ENCODE measurements at places on chromosomes 6 and 20.

DNA sequence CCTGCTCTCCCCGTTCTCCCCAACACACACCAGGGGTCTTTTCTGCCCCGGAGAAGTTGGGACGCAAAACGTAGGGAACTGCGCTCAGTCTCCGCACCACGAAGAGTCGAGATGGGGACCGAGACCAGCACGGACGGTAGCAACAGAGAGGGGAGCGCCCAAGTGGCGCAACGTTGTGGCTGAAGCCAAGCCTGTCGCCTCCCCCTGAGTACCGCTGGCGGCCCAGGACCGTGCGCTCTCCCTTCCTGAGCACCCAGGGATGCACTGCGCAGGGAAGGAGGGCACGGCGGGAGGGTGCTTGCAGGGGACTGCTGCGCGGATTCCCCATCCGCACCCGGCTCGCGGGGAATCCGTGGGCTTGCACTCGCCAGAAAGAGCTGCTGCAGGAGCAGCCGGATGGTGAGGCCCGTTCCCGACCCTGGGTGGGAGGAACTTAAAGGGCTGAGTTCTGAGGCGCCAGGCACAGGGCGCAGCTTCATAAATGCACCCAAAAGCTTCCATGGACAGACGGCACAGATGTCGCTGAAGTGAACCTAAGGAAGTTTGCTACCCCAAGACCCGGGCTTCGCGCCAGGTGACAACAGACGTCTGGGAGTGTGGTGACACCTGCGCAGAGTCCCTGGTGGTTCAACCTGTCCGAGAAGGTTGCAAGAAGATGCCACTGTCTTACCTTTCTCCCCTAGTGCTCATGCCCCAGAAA lies 178.7 kb downstream of the TBXT start:
- no peak for DNase-seq

DNA sequence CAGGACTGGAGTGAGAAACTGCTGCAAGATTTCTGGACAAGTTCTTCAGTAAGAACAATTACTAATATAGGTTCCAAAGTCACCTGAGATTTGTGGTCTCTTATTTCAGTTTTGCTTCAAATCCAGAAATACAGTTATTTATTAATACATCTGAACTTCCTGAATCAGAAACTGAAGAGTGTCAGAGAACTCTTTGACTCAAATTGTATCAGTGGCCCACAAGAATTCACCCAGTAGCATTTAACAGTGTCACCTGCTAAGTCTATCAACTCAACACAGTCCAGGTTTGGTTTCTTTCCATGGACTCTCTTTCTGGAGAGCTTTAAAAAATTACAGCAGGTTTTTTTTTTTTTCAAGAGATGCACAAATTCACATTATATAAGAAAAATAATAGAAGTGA lies 18.8 kb upstream of the NHSL1 start:
- DNase-seq, result no peak

GRCh38 chr20:46282669-46283068 lies 25.6 kb downstream of the CDH22 start:
- DNase-seq, result no peak

DNA sequence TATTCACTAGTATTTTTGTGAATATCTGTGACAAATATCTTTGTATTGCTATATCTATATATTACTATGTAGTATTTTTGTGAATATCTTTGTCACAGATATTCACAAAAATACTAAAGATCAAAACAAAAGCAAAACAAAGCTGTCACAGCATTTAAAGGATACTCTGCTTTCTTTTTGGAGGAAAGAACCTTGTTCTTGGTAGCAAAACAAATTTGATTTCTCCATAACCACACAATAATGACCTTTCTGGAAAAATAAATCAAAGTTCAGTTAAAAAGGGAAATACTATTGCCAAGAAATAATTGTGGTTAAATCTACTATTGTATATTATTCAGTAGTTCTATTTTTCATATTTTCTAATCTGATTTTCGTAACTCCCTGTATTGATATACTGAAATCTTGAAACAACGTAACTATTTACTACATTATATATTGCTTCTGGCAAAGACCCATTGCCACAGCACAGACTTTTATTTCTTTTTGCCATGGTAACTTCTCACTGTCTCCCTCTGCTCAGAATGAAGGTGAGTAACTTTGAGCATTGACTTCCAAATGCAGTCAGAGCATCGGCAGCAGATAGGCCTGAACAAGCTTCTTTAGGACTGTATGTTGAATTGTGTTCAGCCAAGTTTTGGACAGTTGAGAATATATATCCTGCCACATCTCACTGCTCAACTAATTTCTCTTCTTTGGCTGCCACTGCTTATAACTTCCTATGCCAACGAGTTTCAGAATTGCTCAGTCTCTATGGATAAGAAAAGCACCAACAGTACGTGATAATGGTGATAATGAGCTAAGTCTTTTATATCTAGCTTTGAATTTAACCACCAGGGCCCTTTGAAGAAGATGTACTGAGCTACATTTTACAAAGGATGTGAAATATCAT lies 1097.2 kb upstream of the GJE1 start:
- DNase-seq, result no peak

DNA sequence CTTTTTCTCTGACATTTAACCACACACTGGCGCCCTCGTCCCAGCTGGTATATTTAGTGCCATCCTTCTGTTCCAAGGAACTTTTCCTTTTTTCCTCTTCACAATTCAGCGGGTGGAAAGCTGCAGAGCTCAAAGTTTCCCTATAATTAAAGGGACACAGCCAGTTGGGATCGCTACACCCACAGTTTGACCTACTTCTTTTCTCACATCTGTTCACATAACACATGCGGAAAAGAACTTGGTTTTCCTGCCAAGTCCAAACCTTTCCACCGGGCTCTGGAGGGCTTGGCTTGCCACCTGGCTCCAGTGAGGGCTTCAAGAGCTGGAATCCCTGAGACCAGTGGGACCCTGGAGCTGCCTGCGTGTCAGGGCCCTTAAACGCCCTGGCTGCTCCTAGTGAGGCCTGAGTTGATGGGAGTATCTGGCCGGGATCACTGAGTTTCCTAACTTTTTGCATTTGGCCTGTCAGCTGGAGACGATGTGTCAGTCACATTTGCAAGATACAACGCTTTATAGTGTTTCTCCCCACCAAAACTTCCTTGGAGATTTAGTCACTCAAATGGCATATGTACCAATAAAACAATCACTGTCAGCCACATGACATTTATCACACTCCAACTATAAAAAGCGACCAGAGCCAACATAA lies 176.0 kb downstream of the SASH1 start:
- DNase-seq, result no peak

DNA sequence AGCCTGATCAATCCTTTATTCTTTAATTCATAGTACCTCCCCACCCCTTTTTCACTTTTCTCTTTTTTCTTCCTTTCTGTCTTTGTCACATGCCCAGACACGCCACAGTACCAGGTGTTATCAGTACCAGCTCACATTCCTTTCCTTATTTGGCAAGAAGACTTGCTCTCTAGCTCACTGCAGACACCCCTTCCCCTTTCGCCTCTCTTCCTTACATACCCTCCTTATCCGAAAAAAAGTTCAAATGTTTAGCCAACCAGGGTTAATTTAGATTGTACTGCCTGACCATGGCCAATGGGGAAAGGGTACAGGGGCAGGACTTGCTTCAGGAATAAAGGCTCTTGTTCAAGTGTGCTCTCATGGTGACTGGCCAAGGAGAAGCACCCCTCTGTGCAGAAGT lies 9.3 kb upstream of the SIRPB2 start:
- DNase-seq, result no peak

- DNase-seq, result no peak
Measured at GRCh38 chr20:35014537-35014936, 58.9 kb downstream of the MYH7B start.

- DNase-seq, result no peak
Measured at GRCh38 chr20:6732001-6732447, 35.5 kb upstream of the BMP2 start.

- DNase-seq, result no peak
Measured at GRCh38 chr6:93677264-93677965, 258.1 kb upstream of the EPHA7 start.

DNA sequence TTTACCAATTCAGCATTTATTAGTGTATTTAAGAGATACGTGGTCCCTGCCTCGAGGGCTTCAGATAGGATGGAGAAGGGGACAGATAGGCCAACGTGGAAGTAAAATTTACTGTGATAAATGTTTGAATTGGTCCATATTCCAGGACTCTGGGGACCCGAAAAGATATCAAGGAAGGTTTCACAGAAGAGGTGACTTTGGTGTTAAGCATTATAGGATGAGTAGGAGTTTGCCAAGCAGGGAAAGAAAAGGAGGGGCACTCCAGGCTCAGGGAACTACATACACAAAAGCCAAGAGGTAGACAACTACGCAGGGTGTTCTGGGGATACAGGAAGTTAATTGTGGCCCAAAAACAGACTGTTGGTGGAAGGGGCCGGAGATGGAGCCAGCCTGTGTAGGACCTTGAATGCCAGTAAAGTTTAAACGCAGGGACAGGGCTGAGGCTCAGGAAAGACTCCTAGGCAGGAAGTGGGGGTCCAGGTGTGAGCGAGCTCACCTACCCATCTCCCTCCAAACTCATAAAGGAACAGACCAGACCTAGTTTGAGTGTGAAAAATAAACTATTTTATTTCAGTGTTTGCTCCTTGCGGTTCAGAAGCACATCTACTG lies 37.0 kb downstream of the TGM2 start:
- no peak for DNase-seq

- DNase-seq, result no peak
Measured at GRCh38 chr20:48970681-48971365, 49.3 kb downstream of the ARFGEF2 start.

DNA sequence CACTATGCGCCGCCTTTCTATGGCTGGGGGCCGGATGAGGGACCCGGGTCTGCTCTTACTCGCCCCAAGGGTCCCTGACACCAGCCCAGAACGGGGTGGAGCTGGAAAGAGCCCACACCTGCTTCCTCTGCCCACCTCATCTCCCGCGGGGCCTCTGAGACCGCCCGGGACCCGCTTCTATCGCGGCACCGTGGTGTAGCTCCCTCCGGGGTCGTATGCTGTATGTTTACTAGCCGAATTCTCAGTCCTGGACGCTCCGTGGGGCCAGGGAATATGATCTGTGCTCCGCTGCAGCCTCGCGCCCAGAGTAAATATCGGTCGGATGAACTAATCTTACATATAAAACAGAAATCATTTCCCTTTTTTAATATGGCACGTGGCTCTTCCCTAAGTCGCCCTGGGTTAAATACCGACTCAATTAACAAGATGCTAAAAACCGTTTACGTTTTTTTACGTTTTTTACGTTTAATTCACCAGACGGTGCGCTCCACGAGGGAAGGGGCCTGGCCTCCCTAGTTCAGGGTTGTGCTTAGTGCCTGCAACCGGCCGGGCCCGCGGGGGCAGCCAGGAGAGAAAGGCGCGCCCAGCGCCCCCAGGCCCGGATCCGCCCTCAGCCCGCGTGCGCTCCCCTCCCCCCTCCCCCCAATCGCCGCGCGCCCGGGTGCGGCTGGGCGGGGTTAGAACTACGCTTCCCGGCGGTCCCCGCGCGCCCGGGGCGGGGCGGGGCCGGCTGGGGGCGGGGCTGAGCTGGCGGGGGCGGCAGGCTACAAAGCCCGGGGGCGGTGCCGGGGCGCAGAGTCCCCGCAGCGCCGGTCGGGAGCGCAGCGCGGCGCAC lies at the start of gene RBM38:
Gene RBM38, plus strand, starts transcription at position 793 of the 835 bp plus-strand sequence. CDS start 186 bp downstream, outside the sequence.
- no peak for DNase-seq

DNA sequence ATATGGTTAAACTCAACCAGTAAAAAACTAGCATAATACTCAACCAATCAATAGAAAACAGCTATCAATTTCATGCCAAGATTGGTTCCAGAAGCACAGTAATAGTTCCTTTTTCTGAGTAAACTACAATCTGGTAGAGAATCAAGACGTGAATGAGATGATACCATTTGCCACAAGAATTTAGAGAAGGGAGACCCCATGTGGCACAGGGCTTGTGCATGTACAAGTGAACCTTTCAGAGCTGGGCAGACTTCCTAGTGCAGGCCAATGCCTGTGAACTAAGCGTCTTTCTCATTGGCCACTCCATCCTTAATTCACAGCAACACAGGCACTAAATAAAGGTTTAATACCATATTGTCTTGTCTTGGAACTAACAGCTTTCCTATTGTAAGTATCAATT lies 213.5 kb downstream of the RFPL4B start:
- no peak for DNase-seq

GRCh38 chr20:42392442-42392841 lies 774.3 kb upstream of the CHD6 start:
- DNase-seq, result no peak

DNA sequence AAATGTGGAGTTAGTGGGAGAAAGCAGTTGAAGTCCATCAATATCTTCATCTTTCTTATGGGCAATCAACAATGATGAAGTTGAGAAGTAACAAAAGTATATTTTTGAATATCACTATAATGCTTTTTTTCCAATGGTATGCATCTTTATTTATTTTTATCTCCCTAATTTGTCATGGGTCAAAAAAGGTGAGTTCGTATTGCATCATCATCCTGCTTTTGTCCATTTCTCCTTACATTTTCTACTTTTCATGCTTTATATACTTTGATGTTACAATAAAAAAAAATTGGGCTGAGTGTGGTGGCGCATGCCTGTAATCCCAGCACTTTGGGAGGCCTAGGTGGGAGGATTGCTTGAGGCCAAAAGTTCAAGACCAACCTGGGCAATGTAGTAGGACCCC lies 101.2 kb upstream of the STXBP5 start:
- no peak for DNase-seq

GRCh38 chr6:82072751-82073150 lies 174.8 kb downstream of the IBTK start:
- no peak for DNase-seq

GRCh38 chr6:4256969-4257368 lies 121.6 kb upstream of the ECI2 start:
- no peak for DNase-seq
